ENCODE measurements at places on chromosomes 7 and 10. TPM values are rescaled to one million over a fixed set of nuclear protein-coding genes. Genes with fewer than 3 reads are reported as not detected.

Gene WIPF3
- total RNA-seq = 10.2 TPM

Gene PRKG1
- total RNA-seq = 1.3 TPM

Gene SP8
- total RNA-seq = 3.3 TPM

Gene ABCA13
- total RNA-seq = 0.11 TPM

Gene TMEM26
- not detected for total RNA-seq

Gene CDK1
- total RNA-seq = 78.3 TPM

Gene KLLN
- 0.78 TPM for total RNA-seq

Gene CLRN3
- total RNA-seq = not detected

Gene ATP5F1C
- total RNA-seq = 248 TPM

Gene USP6NL
- 22.9 TPM for total RNA-seq

Gene CAV1
- 9.4 TPM for total RNA-seq

Gene SAMD8
- total RNA-seq = 38.3 TPM

Gene LEP
- total RNA-seq = not detected

Gene HTRA1
- 3.1 TPM for total RNA-seq

Gene CPA2
- total RNA-seq = 0.40 TPM

Gene VIPR2
- 1.2 TPM for total RNA-seq

Gene RASSF4
- 5.2 TPM for total RNA-seq

Gene ACHE
- total RNA-seq = 2.6 TPM

Gene CFAP70
- total RNA-seq = 0.82 TPM

Gene GALNT17
- 108 TPM for total RNA-seq

Gene MINDY4
- total RNA-seq = 7.2 TPM

Gene FAM13C
- total RNA-seq = 2.5 TPM

Gene TUBB8
- 0.50 TPM for total RNA-seq

Gene UCN3
- total RNA-seq = not detected

Gene IFIT2
- total RNA-seq = 0.37 TPM

Gene GNG11
- 3.1 TPM for total RNA-seq

Gene SLC26A3
- not detected for total RNA-seq

Gene INA
- 3.7 TPM for total RNA-seq

Gene HOXA1
- total RNA-seq = not detected

Data from endodermal cell (in vitro differentiated cells).